GM20000 (cell line): ENCODE measurements at places on chromosomes 2 and 18.

DNA sequence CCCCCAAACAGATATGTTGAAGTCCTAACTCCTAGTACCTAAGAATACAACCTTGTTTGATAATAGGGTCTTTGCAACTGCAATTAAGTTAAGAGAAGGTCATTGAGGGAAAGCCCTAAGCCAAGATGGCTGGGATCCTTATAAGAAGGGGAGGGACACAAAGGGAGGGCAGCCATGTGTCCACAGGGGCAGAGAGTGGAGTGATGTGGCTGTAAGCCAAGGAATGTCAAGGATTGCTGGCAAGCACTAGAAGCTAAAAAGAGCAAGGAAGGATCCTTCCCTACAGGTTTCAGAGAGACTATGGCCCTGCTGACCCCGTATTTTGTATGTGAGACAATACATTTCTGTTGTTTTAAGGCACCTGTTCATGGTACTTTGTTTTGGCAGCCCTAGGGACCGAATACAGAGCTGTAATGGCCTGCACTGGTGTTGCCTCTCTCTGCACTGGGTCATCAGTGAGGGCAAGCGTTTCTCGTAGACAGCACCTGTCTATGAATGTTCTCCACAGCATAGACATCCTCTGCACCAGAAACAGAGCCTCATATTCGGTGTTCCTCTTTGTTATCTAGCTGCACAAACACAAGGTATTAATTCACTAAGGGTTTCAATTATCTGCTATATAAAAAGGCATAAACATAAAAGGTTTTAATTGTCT, 75.4 kb upstream of the AQP4 start:
- DNase-seq, result no peak

GRCh38 chr2:39990335-39990900, 211.4 kb upstream of the THUMPD2 start:
- no peak for DNase-seq

GRCh38 chr2:33475224-33476130, 972 bp upstream of the RASGRP3 start:
- peak; percentile 67 for DNase-seq

DNA sequence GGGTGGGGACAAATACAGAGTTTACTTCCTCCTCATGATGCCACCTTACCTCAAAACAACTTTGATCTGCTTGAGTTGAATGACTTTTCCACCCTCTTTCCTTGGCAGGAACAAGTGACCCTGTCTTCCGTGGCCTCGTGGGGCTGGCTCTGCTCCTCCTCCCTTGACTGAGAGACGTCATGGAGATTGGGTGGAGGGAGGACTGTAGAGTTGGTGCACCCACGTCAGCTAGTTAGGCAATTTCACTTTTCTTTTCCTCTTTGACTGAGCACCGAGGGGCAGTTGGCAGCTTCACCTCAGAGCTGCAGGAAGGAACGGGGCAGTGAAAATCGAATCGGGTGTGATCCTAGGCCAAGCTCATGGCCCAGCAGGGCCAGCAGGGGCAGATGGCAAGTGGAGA, at the start of gene SP140:
Gene SP140, plus strand, starts transcription at position 251 of the 400 bp plus-strand sequence. Its CDS starts 109 bp downstream, at position 360.
- peak; percentile 74 for DNase-seq

- DNase-seq, result no peak
Observed at GRCh38 chr2:212592695-212593094, 54.1 kb upstream of the ERBB4 start.

DNA sequence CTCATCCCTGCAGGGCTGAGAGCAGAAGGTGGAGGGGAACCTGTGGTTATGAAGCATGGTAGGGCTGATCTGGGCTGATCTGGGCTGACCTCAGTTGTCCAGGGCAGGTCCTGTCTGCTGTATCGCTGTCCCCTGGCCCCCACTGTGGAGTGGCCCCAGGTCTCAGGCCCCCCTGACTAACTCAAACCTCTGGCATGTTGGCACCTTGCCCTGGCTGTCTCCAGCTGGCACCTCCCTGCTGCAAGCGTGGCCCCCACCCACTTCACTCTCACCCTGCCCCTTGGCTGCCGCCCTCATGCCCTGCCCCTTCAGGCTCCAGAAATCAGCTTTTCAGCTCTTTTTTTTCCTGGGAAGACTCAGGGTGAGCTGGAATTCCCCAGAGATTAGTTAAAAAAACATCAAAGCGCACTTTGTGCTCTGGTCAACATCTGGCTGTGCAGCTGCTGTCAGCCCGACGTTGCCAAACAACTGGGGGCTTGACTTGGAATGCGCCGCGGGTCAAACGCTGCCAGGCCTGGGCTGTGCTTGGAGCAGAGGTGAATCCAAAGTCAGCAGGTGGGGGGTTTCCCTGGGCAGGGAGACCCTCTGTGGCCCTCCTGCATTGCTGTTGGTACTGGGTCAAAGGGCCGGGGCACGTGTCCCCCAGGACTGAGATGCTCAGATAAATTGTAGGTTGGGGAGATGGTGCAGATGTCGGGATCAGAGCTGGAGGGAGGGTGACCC, 173.8 kb upstream of the HDAC4 start:
- no peak for DNase-seq

- no peak for DNase-seq
Observed at GRCh38 chr18:45793264-45793965, 32.1 kb upstream of the SIGLEC15 start.

- peak; percentile 45 for DNase-seq
Observed at GRCh38 chr18:62838475-62839098, 123.2 kb downstream of the PHLPP1 start.

- DNase-seq, result no peak
Observed at GRCh38 chr2:235666213-235666781, 172.5 kb downstream of the AGAP1 start.

DNA sequence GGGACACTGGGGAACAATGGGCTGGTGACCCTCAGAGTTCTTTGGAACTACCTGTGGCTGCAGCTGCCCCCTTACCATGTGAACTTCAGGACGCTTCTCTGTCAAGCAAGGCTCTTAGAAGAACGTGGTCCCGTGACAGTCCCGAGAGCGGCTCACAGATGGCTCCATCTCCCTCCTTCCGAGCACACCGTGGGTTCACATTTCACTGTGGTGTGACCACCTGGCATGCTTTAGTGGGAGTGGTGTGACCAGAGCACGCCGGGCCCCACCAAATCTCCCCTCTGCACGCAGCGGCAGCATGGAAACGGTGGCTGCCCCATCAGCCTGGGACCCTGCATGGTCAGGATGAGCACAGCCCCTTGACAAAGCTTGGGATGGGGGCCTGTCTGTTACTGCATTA, 9.7 kb upstream of the TPO start:
- DNase-seq, result no peak

GRCh38 chr2:57701391-57701791, 345.2 kb upstream of the VRK2 start:
- no peak for DNase-seq

- DNase-seq, result peak; percentile 51
Observed at GRCh38 chr2:106106622-106107508, 87.2 kb downstream of the UXS1 start.

DNA sequence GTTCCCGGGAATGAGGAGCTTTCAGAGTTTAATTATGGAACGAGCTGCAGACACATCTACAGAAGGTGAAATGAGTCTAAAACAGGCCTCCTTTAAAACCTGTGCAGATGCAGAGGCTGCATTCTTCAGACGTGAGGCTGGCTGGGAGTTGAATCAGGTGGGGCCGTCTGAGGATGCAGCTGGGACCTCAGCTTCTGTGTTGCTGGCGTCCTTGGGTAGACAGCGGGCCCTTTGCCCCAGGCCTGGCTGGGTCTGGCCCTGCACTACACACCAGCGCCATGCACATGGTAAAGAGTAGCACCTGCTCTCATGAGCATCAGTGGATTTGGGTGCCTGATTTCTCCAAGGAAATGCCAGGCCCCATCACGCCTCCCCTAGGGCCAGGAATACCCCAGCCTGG, 67.3 kb downstream of the TMEM18 start:
- DNase-seq, result no peak

GRCh38 chr2:86366651-86367498, 29.4 kb upstream of the REEP1 start:
- no peak for DNase-seq

DNA sequence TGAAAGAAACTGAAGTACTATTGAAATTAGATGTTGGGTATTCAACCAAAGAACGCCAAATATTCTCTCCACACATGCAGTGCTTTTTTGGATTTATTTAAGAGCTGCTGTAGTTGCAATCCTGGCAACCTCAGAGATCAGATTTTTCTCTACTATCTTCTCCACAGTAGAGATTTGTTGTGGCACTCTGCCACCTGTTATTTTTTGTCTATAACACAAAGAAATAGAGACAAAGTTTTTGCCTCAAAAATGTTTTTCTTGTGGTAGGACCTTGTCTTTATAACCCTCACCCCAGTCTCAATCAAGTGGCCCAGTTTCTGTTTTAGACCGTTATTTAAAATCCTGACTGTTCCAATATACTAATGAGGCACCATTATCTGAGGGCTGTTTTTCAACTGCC, 79.4 kb downstream of the SCG2 start:
- DNase-seq, result no peak

- DNase-seq, result no peak
Observed at GRCh38 chr2:29061176-29061575, 13.1 kb downstream of the PCARE start.

DNA sequence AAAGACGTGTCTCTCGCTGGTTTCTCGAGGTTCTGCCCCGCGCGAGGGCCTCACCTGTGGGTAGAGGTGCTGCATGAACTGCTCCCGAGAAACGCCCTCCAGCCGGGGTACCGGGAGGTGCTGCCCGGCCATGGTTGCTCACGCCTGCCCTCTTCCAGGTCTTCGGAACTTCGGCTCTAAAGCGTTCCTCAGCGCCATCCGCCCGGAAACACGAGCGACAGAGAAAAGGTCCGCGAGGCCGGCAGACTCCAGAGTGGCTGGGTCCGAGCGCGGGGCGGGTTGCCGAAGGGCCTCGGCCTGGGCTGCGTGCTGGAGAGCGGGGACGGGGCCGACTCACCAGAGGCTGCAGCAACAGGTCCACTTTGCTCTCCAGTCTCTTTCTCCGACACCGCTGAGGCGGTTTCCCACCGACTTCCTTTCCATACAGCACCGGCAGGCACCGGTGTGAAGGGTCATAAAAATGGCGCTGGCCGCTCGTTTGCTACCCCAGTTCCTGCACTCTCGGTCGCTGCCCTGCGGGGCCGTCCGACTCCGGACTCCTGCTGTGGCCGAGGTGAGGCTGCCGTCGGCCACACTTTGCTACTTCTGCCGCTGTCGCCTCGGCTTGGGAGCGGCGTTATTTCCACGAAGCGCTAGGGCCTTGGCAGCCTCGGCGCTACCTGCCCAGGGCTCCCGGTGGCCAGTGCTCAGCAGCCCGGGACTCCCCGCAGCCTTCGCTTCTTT, at the start of the genes MAIP1 and TYW5:
Gene MAIP1, plus strand, starts transcription at position 244 of the 723 bp plus-strand sequence. Its CDS starts 217 bp downstream, at position 461.
Gene TYW5, minus strand, starts transcription at position 153 of the 723 bp plus-strand sequence. Its CDS starts 21 bp downstream, at position 132.
- peak; percentile 80 for DNase-seq

GRCh38 chr18:31244771-31245394, 73.1 kb upstream of the DSG1 start:
- no peak for DNase-seq

- no peak for DNase-seq
Observed at GRCh38 chr2:18484625-18485024, 75.8 kb downstream of the RDH14 start.

DNA sequence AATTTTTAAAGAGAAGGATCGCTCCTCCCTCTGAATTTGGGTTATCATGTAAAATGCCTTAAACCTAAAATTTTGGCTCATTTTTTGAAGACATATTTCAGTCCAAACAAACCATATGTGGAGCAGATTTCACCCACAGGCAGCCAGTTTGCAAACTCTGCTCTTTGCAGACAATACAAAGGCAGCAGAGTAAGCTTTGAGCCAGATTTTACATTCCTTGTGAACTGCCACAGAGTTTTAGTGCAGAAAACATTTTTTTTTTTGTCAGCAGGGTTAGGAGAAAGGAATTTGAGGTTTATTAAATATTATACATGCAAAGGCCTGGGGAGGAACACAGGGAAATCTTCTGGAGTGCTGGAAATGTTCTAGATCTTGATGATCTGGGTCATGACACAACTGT, 171.9 kb upstream of the FN1 start:
- DNase-seq, result no peak

DNA sequence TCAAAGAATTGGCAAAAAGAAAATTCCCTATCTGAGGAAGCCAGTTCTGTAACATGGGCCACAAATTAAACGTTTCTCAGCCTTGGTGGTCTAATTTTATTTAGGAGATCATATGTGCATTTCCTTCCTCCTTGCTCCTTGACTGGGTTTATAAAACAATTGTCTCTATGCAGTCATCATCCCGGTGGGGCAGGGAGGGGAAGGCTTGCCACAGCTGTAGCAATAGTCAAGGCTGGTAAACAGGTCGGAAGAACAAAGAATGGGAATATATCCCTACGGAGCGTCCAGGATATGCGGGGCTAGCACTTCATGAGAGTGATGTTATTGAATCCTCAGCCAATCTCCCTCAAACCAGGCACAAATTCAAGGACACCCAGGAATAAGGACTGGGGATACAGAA, 143.8 kb downstream of the RNF152 start:
- no peak for DNase-seq

GRCh38 chr2:17719562-17720371, 33.8 kb downstream of the SMC6 start:
- peak; percentile 27 for DNase-seq

GRCh38 chr2:65856928-65857327, 424.5 kb upstream of the SPRED2 start:
- no peak for DNase-seq

DNA sequence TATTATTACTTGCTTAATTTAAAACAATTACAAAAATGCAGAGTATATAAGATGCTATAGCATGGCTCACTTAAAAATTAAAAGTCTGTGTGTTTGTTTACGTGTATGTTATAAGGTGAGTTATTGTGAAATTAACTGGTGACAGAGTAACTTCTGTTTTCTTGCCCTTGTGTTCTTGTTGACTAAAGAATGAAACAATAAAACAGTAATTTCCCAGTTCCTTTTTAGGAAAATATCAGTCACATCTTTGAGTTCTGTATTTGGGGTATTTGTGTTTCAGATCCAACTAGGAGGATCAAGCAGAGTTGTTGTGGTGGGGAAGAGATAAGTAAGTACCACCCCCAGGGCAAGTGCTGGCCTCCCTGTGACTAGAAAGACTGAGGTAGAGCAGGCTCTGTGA, 143.6 kb downstream of the CCDC148 start:
- DNase-seq, result no peak

DNA sequence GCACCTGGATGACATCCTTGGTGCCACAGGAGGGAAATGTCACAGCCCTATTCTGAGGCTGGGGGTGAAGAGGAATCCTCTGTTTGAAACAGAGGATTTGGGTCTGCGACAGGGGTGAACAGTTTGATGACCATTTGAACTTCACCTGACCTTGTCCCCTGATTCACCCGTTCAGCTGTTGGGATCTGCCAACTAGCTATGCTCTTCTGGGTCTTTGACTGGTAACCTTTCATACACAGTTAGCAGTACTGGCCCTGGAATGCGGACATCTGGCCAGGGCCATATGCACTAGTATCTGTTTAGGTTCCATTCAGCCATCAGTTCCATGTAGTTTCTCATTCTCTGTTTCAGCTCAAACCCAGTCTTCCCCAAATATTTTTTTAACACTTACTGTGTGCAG, 72.6 kb upstream of the MCFD2 start:
- DNase-seq, result no peak

DNA sequence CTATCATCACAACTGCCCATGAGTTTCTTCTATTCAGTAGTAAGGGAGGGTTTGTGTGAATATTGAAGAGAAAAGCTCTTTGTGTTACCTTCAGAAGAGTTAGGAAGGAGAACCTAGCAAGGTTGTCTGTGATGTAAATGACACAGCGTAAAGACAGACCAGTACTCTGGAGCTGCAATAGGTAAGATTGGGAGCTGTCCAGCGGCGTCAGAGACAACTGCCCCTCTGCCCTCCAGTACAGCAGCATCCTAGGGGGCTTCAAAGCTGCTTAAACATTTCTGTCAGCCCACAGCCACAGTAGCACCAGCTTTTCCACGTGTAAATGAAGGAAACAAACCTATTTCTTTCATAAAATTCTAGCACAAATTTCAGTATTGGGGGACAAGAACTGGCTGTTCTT, 34.5 kb downstream of the NYAP2 start:
- no peak for DNase-seq
